Activated T-helper 1 cell treated with Interleukin-2 at 50 U/mL for 16 hours (primary cell): ENCODE measurements at places on chromosomes 4 and X.

DNA sequence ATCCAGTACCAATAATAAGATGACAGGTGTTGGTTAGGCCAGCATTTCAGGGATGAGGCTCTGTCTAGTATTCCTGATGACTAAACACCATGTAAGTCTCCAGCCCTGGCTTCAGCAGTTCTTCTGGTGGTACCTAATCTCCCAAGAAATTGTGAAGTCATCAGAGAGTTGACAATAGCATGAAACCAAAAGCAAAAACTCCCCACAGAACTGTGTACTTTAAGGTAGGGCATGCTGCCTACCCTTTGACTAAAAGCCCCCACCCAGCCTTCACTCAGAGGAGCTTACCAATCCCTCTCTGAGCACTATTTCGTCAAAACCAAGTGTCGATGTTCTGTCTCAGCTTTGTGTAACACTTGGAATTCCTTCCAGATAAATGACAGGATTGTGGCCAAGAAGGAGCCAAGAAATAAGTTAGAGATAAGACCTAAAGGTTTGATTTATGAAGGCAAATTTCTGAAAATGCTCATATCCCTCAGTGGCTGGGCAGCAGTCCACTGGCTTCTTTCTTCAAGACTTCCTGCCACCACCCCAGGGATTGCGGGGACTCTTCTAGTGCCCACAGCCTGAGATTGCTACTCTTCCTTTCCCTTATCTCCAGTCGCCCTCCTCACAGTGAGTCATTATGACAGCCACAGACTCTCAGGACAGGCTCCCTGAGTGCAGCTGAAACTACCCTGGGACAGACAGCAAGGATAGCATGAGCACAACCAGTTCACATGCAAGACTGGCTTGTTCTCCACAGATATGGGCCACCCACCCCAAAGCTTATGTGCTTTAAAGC lies 67.3 kb upstream of the LHFPL1 start:
- DNase-seq, result no peak

GRCh38 chr4:121307445-121308327 lies 73.1 kb downstream of the QRFPR start:
- DNase-seq, result no peak

DNA sequence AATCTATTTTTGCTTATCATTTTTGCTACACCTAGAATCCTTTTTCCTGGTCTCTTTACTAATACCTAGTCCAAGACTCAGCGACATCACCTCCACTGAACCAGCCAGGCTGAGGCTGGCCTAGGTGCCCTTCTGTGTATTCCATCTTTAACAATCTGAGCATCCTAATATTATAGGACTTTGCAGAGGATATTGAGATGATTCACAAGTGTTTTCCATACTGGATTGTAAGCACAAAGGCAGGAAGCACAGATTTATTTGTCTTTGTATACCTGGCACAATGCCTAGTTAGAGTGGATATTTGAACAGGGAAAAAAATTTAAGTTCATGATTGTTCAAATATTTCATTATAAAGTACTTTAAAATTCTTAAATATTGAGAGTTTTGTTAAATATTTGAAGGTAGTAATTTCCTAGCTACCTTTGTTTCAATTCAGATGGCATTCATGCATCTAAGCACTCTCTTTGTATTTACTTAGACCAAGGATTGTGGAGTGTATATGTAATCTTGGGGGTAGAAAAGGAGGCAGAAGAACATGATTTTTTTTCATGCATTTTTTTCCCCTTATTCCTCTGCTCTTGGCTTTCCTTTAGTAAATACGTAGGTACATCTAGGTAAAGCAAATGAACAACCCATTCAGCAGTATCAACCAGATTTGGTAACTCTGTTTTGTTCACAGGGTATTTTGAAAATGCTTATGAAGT lies 18.4 kb downstream of the SMARCA5 start:
- DNase-seq, result no peak

DNA sequence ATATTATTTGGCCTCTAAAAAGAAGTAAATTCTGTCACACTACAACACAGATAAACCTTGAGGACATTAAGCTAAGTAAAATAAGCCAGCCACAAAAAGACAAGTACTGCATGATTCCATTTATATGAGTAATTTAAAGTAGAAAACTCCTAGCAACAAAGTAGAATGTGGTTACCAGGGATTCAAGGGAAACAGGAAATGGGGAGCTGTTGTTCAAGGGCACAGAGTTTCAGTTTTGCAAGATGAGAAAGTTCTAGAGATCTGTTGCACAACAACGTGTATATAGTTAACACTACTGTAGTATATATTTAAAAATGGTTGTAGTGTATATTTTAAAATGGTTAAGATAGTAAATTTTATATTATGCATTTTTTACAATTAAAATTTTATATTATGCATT lies 25.4 kb downstream of the SEC31A start:
- no peak for DNase-seq

- DNase-seq, result no peak
These were observed 19.4 kb upstream of the SMIM31 start for GRCh38 chr4:164734484-164734883.

- DNase-seq, result no peak
These were observed 14.1 kb upstream of the CD99 start for GRCh38 chrX:2676794-2677675.

GRCh38 chr4:13378973-13379759 lies 105.0 kb downstream of the RAB28 start:
- no peak for DNase-seq

- DNase-seq, result no peak
These were observed 112.3 kb upstream of the SHOX start for GRCh38 chrX:518319-518718.

DNA sequence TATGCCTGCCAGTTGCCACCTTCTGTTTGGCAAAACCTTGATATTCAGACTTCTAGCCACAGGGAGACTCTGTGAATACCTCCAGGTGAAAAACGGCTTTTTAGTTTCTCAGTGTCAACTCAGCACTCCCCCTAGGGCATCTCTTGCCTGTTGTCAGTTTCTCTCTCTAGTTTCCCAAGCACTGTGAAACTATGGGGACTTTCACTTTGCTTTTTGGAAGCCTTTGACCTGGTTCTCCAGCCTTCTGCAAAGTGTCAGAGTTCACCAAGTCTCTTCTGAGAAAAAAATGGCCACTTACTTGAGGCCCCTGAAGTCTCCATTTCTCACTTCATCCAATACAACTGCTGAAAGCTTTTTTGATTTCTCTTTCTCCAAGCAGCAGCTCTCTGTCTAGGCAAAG lies 521.5 kb downstream of the INPP4B start:
- no peak for DNase-seq

DNA sequence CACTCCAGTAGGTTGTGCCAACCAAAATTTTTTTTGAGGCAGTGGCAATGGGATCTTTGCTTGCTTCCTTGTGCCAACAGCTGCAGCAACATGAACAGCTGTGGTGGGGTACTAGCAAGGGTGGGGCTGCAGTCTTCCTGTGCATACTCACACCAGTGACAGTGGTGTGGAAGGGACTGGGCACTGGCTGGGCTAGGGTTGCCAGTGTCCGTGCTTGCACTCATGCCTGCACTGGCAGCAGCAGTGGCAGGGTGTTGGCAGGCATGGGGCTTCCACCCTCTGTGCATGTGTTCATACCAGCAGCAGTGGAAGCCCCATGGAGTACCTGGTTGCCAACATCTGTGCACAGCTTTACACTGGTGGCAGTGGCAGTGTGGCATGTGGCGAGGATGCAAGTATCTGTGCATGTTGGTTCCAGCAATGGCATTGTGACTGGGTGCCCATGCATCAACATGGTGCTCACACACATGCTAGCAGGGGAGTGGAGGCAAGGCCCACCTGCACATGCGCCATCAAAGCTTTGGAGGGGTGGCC lies 1312.6 kb downstream of the PCDH18 start:
- no peak for DNase-seq
